ENCODE measurements at places on chromosomes 4 and X. TPM values are rescaled to one million over a fixed set of nuclear protein-coding genes. Genes with fewer than 3 reads are reported as not detected.

GRCh38 chr4:91118597-91118996, 991.4 kb downstream of the CCSER1 start:
- H3K27ac ChIP-seq = no peak overlapping the region
- DNase-seq = no peak
- no peaks in the 10 kb centered on the region for H3K4me1 ChIP-seq
- no peaks in the 10 kb centered on the region for H3K27me3 ChIP-seq
- H3K4me3 ChIP-seq = no peak overlapping the region

DNA sequence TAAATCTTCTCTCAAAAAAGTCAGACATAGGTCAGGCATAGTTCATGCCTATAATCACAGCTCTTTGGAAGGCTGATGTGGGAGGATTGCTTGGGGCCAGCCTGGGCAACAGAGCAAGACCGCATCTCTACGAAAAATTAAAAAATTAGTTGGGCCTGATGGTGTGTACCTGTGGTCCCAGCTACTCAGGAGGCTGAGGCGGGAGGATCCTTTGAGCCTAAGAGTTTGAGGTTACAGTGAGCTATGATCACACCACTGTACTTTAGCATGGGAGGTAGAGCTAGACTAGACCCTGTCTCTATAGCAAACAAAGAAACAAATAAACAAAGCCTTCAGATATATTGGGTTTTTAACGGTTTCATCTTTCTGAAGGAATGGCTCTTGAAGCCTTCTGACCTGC, 62.2 kb downstream of the DIPK2B start:
- H3K4me1 ChIP-seq = no peaks in the 10 kb centered on the region
- no peak overlapping the region for H3K27ac ChIP-seq
- H3K4me3 ChIP-seq = no peak overlapping the region
- DNase-seq = no peak
- no peaks in the 10 kb centered on the region for H3K27me3 ChIP-seq

DNA sequence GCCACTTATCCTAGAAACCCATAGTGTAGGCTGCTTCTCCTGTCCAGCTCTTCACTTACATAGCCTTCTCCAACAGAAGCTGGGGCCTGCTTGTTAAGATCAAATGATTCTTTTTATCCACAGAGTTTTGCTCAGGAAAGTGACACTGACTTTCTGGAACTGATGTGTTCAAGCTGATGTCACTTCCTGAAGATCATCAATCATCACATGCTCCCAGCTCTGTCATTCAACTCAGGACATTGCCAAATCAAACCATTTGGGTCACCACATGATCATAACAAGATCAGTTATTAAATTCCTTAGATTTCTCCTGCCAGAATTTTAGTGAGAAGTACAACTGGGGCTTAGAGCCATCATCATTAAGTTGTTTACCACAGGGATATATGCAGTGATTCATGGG, 39.4 kb downstream of the GLRA3 start:
- H3K4me3 ChIP-seq = no peak overlapping the region
- H3K36me3 ChIP-seq = no peaks in the 10 kb centered on the region
- no peak overlapping the region for H3K27ac ChIP-seq
- no peaks in the 10 kb centered on the region for H3K27me3 ChIP-seq
- H3K4me1 ChIP-seq = no peaks in the 10 kb centered on the region

DNA sequence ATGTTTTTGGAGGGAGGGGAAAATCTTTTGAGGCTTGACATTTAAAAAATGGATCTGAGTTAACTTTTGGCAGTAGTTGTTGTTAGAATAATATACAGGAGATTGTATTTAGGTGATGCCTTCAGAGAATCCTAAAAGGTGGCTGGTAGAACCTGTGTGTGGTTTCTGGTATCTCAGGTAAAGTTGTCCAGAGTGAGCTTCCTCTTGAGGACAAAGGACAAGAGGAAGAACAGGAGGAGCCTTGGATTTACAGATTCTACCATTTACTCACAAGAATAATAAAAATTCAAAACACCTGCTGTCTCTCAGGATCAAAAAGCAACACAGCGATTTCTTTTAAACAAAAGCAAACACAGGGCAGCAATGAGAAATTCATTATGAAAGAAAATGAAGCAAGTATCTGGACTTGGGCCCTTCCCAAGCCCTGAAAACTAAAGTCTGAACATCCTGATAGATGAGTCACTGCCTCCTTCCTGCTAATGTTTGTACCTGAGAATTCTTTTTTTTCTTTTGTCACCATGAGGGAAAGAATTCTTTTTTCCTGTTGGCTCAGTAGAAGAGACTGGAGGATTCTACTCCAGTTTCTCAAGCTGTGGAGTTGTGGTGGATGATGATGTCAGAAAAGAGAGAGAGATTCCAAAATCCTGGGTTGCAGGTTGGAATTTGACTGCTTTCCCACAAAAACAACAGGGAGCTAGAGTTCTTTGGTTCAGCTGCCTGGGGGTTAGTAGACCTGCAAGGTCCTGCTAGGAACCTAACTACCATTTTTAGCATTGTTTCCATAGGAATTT, 31.5 kb upstream of the RAPGEF2 start:
- H3K4me3 ChIP-seq = no peak overlapping the region
- peaks cover 2% of the 10 kb centered on the region for H3K27me3 ChIP-seq
- DNase-seq = no peak
- H3K27ac ChIP-seq = no peak overlapping the region
- H3K36me3 ChIP-seq = no peaks in the 10 kb centered on the region

GRCh38 chrX:154549766-154550165, 2.3 kb downstream of the IKBKG start:
- H3K4me1 ChIP-seq = peaks cover 46% of the 10 kb centered on the region
- no peak for DNase-seq
- peak overlapping the region; percentile 59 for H3K27ac ChIP-seq
- peaks cover 33% of the 10 kb centered on the region for H3K36me3 ChIP-seq
- no peaks in the 10 kb centered on the region for H3K27me3 ChIP-seq

DNA sequence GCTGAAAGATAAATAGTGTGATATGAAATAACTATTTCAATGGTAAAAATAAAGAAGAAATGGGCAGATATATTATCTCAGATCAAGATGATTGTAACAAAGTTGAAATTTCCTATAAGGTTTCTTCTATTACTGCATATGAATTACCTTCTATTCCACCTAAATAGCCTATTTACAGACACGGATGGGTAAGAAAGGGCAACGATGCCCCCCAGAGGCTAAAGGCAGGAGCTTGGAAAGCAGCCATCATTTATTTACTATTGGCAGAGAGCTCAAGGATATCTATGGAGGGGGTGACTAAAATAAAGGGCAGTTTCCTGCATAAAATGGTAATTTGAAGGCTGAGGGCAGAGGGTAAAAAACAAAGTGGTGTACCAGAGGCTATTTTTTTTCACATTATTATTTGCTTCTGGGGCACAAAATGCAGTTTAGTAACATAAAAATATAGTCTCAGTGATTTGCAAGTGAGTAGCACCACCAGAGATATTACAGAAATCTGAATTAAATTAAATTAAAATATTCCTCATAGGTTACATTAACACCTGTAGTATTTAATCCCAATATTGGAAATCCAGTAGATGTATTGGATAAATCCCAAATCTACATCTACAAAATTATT, 123.1 kb downstream of the BTC start:
- no peaks in the 10 kb centered on the region for H3K4me1 ChIP-seq
- H3K4me3 ChIP-seq = no peak overlapping the region
- H3K27ac ChIP-seq = no peak overlapping the region
- peaks cover 13% of the 10 kb centered on the region for H3K27me3 ChIP-seq
- no peaks in the 10 kb centered on the region for H3K36me3 ChIP-seq
- no peak for DNase-seq

- H3K4me1 ChIP-seq = peaks cover 36% of the 10 kb centered on the region
- no peaks in the 10 kb centered on the region for H3K36me3 ChIP-seq
- peak overlapping the region; percentile 80 for H3K27ac ChIP-seq
- no peak overlapping the region for H3K4me3 ChIP-seq
Observed at GRCh38 chrX:136577552-136577951, 45.5 kb downstream of the VGLL1 start.

GRCh38 chrX:65406532-65406931, 128.1 kb downstream of the LAS1L start:
- peaks cover 40% of the 10 kb centered on the region for H3K27me3 ChIP-seq
- H3K27ac ChIP-seq = no peak overlapping the region
- H3K4me1 ChIP-seq = peaks cover 1% of the 10 kb centered on the region
- peak overlapping the region; percentile 62 for H3K4me3 ChIP-seq
- no peaks in the 10 kb centered on the region for H3K36me3 ChIP-seq
- DNase-seq = peak; percentile 43

GRCh38 chr4:123598331-123598730, 201.7 kb downstream of the SPRY1 start:
- H3K27me3 ChIP-seq = no peaks in the 10 kb centered on the region
- no peak overlapping the region for H3K4me3 ChIP-seq
- H3K36me3 ChIP-seq = peaks cover 18% of the 10 kb centered on the region
- peaks cover 67% of the 10 kb centered on the region for H3K4me1 ChIP-seq
- no peak overlapping the region for H3K27ac ChIP-seq

DNA sequence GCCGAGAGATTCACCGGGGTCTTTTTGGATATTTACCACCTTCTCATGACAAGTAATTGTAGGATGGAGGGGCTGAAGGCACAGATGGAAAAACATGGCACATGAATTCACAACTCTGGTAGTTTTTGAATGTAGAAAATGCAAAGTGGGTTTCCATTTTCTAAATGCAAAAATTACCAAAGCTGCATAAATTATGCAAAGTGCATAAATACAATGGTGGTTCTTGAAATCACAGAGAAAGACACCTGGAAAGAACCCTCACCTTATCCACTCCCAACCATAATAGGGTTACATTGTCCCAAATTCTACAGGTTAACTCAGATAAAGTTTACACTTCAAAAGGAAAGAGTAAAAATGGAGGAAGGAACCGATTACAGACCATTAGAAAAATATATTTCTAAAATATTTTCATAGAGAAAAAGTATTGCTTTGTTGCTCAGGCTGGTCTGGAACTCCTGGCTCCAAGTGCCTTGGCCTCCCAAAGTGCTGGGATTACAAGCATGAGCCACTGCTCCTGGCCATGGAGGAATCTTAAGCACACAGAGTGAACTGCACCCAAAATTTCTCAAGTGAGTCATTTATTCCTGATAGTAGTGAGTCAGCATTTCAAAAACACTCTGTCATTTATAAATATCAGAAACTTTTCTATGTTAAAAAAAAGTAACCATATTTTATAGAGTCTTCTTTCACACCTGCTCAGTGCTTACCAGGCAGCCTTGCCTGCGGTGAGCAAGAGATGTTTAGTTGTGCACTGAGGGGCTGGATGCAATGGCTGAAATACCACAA, 101.4 kb downstream of the FIP1L1 start:
- no peak for DNase-seq
- H3K36me3 ChIP-seq = no peaks in the 10 kb centered on the region
- H3K4me3 ChIP-seq = no peak overlapping the region

GRCh38 chr4:111628437-111628836, 516.8 kb upstream of the FAM241A start:
- H3K4me3 ChIP-seq = no peak overlapping the region
- no peaks in the 10 kb centered on the region for H3K4me1 ChIP-seq
- no peak for DNase-seq
- no peaks in the 10 kb centered on the region for H3K27me3 ChIP-seq
- H3K27ac ChIP-seq = no peak overlapping the region

GRCh38 chr4:54368281-54369265, 139.5 kb downstream of the PDGFRA start:
- H3K27ac ChIP-seq = no peak overlapping the region
- H3K27me3 ChIP-seq = no peaks in the 10 kb centered on the region
- DNase-seq = no peak
- no peaks in the 10 kb centered on the region for H3K36me3 ChIP-seq

GRCh38 chr4:86401826-86402225, 42.0 kb upstream of the MAPK10 start:
- H3K27me3 ChIP-seq = no peaks in the 10 kb centered on the region
- H3K27ac ChIP-seq = no peak overlapping the region
- DNase-seq = no peak
- no peaks in the 10 kb centered on the region for H3K36me3 ChIP-seq
- H3K4me1 ChIP-seq = no peaks in the 10 kb centered on the region

DNA sequence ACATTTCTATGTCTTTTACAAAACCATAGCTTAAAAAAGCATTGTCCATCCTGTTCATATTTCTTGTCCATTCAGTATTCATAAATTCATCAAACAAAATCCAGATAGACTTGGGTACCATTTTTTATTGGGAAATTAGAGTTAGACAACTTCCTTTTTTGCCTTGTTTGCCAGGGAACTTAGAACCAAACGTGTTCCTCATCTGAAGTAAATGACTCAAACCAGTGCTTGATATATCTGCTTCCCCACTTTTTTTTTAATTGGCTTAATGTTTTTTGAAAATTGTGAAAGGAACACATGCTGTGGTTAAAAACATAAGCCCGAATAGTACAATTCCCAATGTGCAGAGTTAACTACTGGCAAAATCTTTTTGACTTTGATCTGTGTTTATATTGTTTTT, 44.2 kb downstream of the DLG3 start:
- H3K4me1 ChIP-seq = peaks cover 15% of the 10 kb centered on the region
- H3K36me3 ChIP-seq = peaks cover 34% of the 10 kb centered on the region
- no peak overlapping the region for H3K4me3 ChIP-seq
- DNase-seq = no peak
- no peaks in the 10 kb centered on the region for H3K27me3 ChIP-seq
- no peak overlapping the region for H3K27ac ChIP-seq

DNA sequence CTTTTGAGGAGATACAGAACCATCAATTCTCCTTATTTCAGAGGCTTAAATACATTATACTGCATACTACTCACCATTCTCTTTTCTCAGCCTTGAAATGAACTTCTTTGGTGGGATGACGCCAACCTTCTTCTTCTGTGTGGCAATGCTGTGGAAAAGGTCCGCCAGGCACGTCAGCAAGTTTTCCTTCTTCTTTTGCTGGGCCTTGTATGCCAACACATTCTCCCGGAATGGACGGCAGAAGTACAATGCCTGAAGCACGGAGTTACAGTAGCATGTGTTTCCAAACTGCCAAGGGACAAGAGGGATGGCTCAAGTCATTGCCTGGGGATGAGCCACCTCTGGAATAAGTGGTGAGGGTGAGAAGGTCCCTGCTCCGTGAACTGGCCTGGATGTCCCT, 31.2 kb downstream of the USP46 start:
- H3K27me3 ChIP-seq = no peaks in the 10 kb centered on the region
- DNase-seq = no peak
- no peaks in the 10 kb centered on the region for H3K4me1 ChIP-seq
- H3K27ac ChIP-seq = no peak overlapping the region
- H3K36me3 ChIP-seq = peaks cover 13% of the 10 kb centered on the region

DNA sequence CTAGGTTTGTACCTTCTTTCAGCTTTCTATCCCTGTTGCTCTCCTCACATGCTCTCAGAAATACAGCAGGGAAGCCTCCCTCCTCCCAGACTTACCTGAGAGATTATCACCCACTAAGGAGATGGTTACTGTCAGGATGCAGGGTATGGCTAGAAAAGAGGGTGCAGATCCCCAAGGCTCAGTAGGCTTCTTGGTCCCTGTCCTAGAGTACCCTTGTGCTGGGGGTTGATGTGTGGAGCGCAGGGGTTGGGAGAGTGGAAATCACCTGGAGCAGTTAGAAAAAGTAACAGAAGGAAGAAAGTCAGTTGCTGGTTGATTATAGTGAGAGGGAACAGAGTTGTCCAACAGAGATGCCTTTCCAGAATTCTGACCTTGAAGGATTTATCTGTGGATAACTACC, 80.2 kb downstream of the CNGA2 start:
- H3K4me1 ChIP-seq = no peaks in the 10 kb centered on the region
- no peaks in the 10 kb centered on the region for H3K36me3 ChIP-seq
- no peaks in the 10 kb centered on the region for H3K27me3 ChIP-seq
- no peak for DNase-seq
- no peak overlapping the region for H3K27ac ChIP-seq
- H3K4me3 ChIP-seq = no peak overlapping the region

Gene GPR34
- total RNA-seq = 0.67 TPM

Gene HPGD
- 15.0 TPM for total RNA-seq

Gene RLIM
- 30.3 TPM for total RNA-seq

Gene DKK2
- not detected for total RNA-seq

Gene VCX3B
- not detected for total RNA-seq

Gene USP27X
- total RNA-seq = 1.0 TPM

Gene PAGE2B
- not detected for total RNA-seq

Gene EXOC1L
- total RNA-seq = not detected

Gene CENPC
- 46.5 TPM for total RNA-seq

Gene ARX
- total RNA-seq = not detected

All from activated CD8-positive, alpha-beta memory T cell treated with anti-CD3 and anti-CD28 coated beads, Interleukin-2, amount 10 ng/mL, durations not matched to agents 7 days and 5 days (primary cell).